ENCODE measurements at places on chromosomes 16 and 17.

DNA sequence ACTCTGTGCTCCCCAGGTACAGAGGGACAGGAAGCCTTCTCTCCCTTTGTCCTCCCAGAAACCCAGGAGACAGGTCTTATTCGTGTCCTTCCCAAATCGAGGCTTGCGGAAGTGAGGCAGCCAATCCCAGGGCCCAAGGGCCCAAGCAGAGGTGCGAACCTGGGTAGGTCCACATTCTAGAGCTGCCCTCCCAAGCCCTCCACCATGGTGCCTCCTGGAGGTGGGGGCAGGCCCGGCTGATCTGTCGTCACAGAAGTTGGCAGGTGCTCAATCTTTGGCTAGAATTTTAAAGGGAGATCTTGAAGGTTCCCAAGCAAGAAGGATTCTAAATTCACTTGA lies 21.5 kb downstream of the MRC2 start:
- no peak for DNase-seq

- DNase-seq: no peak
Measured at GRCh38 chr16:63372815-63373214, 1336.6 kb upstream of the CDH8 start.

DNA sequence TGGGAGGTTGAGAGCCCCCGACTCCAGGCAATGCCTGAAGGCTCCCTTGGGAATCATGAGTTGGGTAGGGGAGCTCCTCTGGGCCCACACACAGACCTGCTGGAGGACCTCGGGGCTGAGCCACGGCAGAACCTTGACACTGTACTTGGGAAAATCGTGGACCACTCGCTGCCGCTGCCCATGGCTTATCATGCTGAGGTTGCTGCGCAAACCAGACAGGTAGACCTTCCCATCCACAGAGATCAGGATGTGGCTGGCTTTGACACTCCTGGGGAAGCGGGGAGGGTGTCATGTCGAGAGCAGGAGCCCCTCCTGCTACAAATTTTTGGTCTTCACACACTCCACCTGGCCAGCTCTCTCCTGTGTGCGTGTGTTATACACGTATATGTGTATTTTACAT lies 7.2 kb upstream of the LIMD2 start:
- DNase-seq: no peak

GRCh38 chr17:63696381-63696961 lies 3.5 kb downstream of the LIMD2 start:
- no peak for DNase-seq

- no peak for DNase-seq
Measured at GRCh38 chr16:2822158-2822495, 5.1 kb downstream of the PRSS21 start.

- DNase-seq: no peak
Measured at GRCh38 chr16:77359065-77359502, 75.8 kb downstream of the ADAMTS18 start.

All from HS-5 (cell line).